ENCODE measurements at places on chromosomes 12 and 14. TPM values are rescaled to one million over a fixed set of nuclear protein-coding genes. Genes with fewer than 3 reads are reported as not detected.

The C1R gene
- 1.4 TPM for total RNA-seq

- peaks cover 4% of the 10 kb centered on the region for H3K27me3 ChIP-seq
- no peak overlapping the region for H3K4me3 ChIP-seq
- peaks cover 41% of the 10 kb centered on the region for H3K4me1 ChIP-seq
- H3K36me3 ChIP-seq, result peaks cover 6% of the 10 kb centered on the region
- DNase-seq, result no peak
Measured at GRCh38 chr12:94941440-94941862, 62.0 kb downstream of the NDUFA12 start.

DNA sequence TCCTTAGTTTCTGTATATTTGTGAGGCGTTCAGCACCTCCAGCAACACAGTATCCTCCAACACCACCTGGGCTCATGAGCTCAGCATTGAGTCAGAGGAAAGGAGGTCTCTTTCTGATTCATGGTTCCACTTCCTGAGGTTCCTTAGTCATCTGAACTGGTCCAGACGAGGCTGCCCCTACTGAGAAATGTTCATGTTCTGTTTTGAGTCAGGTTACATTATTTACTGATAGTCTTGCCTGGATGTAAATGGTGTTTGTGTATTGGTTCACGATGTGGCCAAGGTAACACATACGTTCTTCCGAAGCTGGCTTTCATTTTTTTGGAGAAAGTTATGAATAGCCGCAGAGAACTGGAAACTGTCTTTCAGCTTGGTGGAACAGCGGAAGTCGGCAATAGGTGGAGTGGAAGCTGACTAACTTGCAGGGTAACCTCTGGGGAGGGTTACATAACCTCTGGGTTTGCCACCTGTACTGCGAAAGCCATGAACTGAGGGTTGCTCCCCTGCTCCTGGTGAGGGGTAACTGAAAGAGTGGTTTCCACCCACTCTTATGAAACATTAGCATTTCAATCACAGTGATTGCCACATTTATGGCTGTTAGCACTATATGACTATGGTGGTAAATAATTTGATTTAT lies 42.2 kb upstream of the MANSC4 start:
- no peaks in the 10 kb centered on the region for H3K27me3 ChIP-seq
- no peaks in the 10 kb centered on the region for H3K36me3 ChIP-seq
- H3K4me1 ChIP-seq, result peaks cover 2% of the 10 kb centered on the region
- peak overlapping the region; percentile 87 for H3K27ac ChIP-seq
- no peak for DNase-seq
- no peak overlapping the region for H3K4me3 ChIP-seq

DNA sequence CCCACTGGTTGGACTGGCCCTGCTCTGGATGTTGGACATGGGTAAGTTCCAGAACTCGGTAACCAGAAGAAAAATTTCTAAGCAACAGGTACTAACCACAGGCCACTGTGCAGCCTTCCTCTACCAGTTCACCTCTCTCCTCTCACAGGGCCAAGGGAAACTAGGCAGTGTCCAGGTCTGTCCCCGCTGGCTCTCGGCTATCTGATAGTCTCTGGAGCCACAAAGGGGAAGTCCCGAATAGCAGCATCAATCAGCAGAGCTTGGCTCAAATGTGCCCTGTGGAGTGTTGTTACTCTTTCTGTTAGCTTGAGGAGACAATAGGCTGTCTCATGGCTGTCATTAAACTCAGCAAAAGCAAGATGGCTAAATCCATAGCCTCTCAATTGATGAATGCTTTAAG lies 73.2 kb downstream of the TSPAN11 start:
- H3K27ac ChIP-seq, result no peak overlapping the region
- no peaks in the 10 kb centered on the region for H3K4me1 ChIP-seq
- H3K27me3 ChIP-seq, result no peaks in the 10 kb centered on the region
- DNase-seq, result no peak

- peaks cover 21% of the 10 kb centered on the region for H3K27me3 ChIP-seq
- H3K4me3 ChIP-seq, result no peak overlapping the region
- H3K27ac ChIP-seq, result no peak overlapping the region
- H3K4me1 ChIP-seq, result no peaks in the 10 kb centered on the region
- no peaks in the 10 kb centered on the region for H3K36me3 ChIP-seq
Measured at GRCh38 chr12:102811110-102811737, 105.8 kb downstream of the PAH start.

- no peaks in the 10 kb centered on the region for H3K36me3 ChIP-seq
- H3K27ac ChIP-seq, result no peak overlapping the region
- DNase-seq, result no peak
- no peak overlapping the region for H3K4me3 ChIP-seq
- peaks cover 3% of the 10 kb centered on the region for H3K27me3 ChIP-seq
Measured at GRCh38 chr12:20436316-20436715, 68.0 kb downstream of the PDE3A start.

- no peaks in the 10 kb centered on the region for H3K4me1 ChIP-seq
- H3K27me3 ChIP-seq, result peaks cover 2% of the 10 kb centered on the region
- no peaks in the 10 kb centered on the region for H3K36me3 ChIP-seq
- no peak for DNase-seq
Measured at GRCh38 chr14:53621921-53622320, 334.7 kb downstream of the BMP4 start.

Measured in naive thymus-derived CD8-positive, alpha-beta T cell (primary cell).